ENCODE measurements at places on chromosomes 2 and 18.

GRCh38 chr2:166882851-166883250 is 5.4 kb upstream of the XIRP2 start:
- no peak for DNase-seq

DNA sequence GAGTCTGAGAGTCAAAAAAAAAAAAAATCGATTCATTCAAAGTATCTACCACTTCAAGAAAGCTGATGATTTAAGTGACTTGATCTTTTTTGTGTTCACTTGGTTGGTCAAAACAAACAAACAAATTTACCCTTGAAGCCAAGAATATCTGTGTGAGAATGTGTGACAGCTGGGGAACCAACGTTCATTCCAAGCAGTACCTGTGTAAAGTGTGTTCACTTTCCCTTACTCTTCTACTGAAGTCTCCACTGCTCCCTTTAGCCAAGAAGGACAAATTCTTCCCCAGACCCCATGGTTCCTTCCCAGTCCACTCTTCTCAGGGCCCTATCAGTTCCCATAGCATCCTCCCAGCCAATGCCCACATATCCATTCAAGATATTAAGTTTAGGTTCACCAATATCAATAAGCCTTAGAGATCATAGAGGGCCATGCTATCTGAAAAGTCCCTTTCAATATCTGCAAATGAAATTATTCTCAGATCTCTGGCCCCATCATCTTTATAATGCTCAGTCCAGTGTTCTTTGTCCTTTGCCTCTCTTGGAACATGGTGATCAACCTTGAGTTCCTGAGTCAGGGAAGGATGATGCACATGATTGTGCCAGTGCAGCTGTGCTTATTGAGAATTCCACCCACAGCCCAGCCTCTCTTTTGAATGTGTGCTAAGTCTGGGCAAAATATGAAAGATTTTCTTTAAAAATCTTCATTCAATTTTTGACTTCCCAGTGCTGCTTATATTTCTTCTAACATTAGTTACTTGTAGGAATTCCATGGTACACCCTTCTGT is 82.8 kb upstream of the DTNA start:
- DNase-seq = no peak

DNA sequence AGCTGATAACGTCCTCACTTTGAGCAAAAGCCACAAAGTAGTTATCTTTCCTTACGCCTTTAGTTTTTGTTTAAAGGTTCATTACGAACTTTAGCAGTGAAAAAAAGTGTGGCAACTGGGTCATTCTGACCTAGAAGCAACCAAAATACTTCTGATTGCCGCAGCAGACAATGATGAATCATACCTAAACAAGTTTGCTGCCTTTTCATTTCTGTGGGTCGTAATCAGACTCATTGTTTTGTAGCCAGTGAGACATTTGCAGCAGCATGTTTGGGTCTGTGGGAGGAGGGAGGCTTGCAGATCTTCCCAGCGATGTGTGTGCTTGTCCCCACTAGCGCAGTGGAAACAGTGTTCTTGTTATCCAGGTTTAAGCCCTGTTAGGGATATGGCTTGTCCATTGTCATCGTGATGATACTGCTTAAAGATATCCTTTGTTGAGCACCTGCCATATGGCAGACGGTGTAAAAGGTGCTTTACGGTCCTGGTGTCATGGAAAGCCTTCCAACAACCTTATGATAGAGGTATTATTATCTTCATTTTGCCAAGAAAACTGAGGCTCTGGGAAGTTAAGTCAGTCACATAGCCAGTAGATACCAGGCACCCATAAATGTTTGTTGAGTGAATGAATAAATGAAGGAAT is 1.3 kb upstream of the GREB1 start:
- no peak for DNase-seq

GRCh38 chr2:124209441-124209840 is 184.4 kb downstream of the CNTNAP5 start:
- no peak for DNase-seq

GRCh38 chr2:128639693-128640092 is 321.0 kb upstream of the HS6ST1 start:
- no peak for DNase-seq

DNA sequence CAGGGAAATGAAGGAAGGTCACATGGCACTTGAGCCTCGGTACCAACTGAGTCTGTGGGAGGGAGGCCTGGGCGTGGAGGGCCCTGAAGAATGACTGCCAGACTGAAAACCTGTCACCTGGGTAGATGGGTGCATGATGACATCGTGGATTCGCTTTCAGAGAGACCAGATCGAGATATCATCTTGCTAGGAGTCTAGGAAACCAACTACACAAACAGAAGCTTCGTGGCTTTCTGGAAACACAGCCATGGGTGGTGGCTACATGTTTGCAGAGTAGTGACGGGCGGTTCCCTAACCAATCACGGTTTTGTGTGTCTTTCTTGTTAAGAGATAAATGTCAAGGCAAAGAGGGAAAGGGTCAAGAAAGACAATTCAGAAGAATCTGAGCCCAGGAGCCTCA is 155.0 kb downstream of the EIPR1 start:
- no peak for DNase-seq

- no peak for DNase-seq
Observed at GRCh38 chr2:8642366-8643068, 39.3 kb upstream of the ID2 start.

DNA sequence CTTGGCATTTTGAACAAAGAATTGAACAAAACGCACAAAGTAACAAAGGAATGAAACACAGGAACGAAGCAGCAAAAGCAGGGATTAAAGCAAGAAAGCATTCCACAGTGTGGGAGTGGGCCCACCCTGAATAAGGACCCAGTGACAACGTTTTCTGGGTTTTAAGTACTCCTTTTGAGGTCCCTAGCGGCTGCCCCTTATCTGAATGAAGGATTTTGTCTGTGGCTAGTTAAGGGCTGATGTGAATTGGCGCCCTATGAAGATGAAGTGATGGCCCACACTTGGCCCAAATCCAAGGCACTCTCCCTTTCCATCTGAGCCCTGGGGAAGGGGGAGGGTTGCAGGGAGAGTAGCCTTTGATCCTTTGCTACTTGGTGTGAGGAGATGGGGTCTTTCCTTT is 7.8 kb upstream of the CCDC141 start:
- DNase-seq = no peak

- no peak for DNase-seq
Observed at GRCh38 chr2:141199711-141200110, 931.1 kb downstream of the LRP1B start.

GRCh38 chr2:27653397-27653796 is 10.0 kb downstream of the SUPT7L start:
- DNase-seq = no peak
